ENCODE measurements at places on chromosomes 2 and 18.

GRCh38 chr2:27807476-27807875, 36.0 kb downstream of the MRPL33 start:
- no peak for DNase-seq

DNA sequence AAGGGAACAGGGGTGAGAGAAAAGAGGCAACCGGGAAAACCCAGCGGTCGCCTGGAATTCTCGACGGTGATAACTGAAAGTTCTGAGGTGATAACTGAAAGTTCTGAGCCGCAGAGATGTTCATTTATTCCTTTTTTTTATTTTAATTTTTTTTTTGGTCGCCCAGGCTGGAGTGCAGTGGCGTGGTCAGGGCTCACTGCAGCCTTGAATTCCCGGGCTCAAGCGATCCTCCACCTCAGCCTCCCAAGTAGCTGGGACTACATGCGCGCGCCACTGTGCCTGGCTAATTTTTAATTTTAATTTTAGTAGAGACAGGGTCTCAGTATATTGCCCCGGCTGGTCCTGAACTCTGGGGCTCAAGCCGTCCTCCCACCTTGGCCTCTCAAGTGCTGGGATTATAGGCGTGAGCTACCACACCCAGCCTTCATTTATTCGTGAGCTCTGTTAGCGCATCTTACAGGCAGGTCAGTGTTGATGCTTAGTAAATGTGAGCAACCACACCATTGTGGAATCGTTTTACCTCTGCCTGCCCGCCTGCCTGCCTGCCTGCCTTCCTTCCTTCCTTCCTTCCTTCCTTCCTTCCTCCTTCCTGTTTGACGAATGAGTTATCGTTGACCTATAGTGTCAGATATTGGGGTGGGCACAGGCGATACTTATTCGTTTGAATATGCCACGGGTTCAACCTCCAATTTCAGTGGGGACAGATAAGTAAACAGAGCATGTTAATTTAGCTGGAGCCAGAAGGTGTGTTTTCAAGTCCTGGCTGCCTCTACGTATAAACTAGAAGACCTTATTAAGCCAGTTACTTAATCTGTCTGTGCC, 557 bp upstream of the E2F6 start:
- DNase-seq, result no peak

- DNase-seq, result no peak
Observed at GRCh38 chr18:43303376-43303775, 26.1 kb upstream of the SYT4 start.

DNA sequence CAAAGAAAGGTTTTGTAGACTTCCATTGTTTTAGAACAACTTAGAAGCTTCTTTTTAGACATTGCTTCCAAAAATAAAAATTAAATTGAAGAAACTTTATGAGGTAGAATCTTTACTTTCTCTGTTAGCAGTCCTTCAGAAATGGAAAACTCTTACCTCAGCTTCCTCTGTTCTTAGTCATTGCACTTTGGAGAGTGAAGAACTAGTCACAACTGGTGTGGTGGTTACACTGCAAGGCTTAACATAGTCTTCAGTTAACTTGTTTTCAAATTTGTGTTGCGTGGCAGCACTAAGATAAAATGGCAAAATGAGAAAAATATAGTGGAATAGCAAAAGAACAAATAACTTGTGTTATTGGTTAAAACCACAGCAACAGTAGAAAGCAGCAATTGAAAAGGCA, 332.6 kb downstream of the KIAA1328 start:
- no peak for DNase-seq

- no peak for DNase-seq
Observed at GRCh38 chr2:178819992-178820391, 12.8 kb upstream of the TTN start.

- DNase-seq, result no peak
Observed at GRCh38 chr2:223294756-223295155, 242.8 kb downstream of the KCNE4 start.

- DNase-seq, result no peak
Observed at GRCh38 chr2:239839306-239839705, 185.8 kb downstream of the NDUFA10 start.

DNA sequence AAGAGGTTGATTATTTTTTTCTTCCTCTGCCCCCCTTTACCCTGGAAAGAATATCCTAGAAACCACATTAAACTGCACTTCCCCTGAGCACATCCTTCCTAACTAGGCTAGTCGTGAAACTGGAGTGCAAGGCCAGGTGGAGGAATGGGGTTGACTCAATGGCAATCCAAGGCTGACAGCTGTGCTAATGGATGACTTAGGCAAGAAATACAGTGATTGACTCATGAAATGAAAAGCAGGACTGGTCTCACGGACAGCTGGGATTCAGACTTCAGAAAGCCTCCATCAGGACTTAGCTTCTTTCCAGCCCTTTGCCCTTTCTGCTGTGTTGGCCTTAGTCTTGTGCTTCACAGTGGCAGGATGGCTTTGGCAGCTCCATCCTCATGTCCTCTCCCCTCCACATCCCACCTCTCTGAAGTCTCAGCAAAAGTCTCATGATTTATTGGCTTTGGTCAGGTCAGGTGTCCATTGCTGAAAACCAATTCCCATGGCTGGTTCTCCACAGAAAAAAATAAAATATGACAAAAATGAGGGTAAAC, 33.8 kb downstream of the INSIG2 start:
- DNase-seq, result no peak

DNA sequence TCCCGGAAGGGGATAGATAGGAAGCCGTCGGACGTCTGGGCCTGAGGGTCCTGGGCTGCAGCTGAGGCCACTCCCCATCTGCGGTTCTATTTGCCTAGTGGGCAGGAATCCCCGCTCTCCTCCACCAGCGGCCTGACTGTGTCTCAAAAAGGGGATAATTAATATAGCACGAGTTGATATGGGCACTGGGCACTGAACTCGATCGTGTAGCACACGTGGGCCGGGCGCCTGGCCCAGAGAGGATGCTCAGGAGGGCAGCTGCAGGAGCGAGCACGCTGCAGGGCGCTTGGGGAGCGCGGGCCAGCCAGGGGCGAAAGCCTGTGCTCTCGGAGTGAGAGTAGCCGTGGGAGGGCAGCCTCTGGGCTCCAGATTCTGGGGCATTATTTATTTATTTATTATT, 8.8 kb upstream of the GBX2 start:
- DNase-seq, result no peak
